ENCODE measurements at places on chromosomes 5 and 9.
A peak's percentile ranks its signal among the peaks of the same experiment; 100 is the strongest.

- DNase-seq = no peak
Observed at GRCh38 chr5:113047733-113048652, 71.4 kb downstream of the DCP2 start.

- no peak for DNase-seq
Observed at GRCh38 chr9:99488131-99489059, 266.3 kb downstream of the SEC61B start.

- peak; percentile 3 for DNase-seq
Observed at GRCh38 chr9:101388507-101388993, 3.7 kb upstream of the BAAT start.

- DNase-seq = no peak
Observed at GRCh38 chr5:65262649-65263059, 219.1 kb downstream of the ADAMTS6 start.

GRCh38 chr5:139023286-139023685 is 148.2 kb upstream of the LRRTM2 start:
- peak; percentile 49 for DNase-seq

GRCh38 chr9:113446323-113446740 is 17.2 kb upstream of the RGS3 start:
- peak; percentile 31 for DNase-seq

- peak; percentile 59 for DNase-seq
Observed at GRCh38 chr9:89597711-89598362, 7.0 kb upstream of the GADD45G start.

- DNase-seq = no peak
Observed at GRCh38 chr5:15191012-15191411, 309.0 kb upstream of the FBXL7 start.

DNA sequence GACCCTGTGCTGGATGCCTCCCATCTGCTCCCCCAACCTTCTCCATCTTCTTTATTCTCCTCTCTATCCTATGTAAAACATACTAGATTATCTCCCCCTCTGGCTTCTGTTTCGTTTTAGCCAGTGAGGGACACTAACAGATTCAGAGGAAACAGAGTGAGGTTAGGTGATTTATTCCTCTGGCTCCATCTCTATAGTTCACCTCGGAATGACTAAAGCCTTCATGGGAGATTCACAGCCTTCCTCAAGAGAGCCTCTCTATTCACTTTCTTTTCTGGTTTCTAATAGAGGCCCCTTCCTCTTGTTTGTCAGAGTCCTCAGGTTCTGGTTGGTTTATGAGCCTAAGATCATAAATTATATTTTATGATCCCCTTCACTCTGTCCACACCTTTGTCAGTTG is 633.1 kb upstream of the TYRP1 start:
- DNase-seq = no peak

GRCh38 chr9:18366184-18366583 is 107.8 kb upstream of the ADAMTSL1 start:
- DNase-seq = no peak

DNA sequence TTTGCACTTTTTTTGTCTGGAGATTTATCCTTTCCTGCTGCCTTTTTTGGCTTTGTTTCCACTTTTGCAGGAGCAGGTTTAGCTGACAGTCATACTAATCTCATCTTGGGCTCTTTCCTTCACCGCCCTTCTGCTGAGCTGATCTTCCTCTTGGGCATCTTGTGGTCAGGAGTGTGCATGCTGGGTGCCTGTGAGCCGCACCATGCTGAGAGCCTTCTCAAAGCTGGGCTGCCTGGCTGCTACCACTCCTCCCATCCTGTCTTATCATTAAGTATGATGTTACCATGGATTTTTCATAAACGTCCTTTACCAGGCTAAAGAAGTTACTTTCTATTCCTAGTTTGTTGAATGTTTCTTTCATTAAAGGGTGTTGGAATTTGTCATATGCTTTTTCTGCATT is 49.5 kb upstream of the MCCC2 start:
- no peak for DNase-seq

DNA sequence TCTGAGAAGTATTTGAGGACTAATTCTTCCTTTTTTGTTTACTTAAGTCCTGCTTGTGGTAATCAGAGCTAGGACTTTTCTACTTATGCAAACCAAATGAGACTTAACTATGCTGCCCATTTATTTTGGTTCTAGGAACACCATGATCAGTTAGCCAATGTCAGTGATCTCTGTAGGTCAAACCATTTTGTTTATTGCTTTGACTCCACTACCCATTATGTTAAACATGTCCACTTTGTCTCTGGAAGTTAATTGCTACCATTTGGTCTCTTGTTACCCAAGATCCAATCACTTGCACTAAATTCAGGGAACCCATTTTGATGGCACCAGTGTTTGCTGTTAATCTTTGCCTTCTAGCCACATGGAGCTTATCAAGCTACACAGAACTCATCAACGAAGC is 161.9 kb downstream of the CCDC171 start:
- DNase-seq = no peak

DNA sequence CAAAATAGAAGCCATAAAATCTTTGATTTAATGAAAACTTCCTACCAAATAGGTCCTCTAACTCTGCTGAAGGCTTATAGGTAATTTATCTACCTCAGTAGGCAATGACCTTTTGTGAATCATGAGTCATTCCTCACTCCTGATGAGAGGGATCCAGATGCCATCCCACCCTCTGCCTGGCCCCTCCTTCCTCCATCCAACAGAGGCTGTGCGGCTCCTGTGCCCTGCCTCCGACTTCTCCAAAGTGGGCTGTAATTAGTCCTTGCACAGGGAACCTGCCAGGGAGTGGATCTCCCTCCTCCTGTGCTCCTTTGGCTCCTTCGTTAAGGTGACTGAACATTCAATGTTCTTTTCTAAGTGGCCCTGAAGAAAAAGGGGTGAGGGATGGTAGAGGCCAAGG is 213.9 kb upstream of the TBCA start:
- DNase-seq = no peak

GRCh38 chr9:87910821-87911220 is 6.9 kb upstream of the SPATA31C1 start:
- DNase-seq = no peak
